Head of caudate nucleus (tissue), 42 donors: ENCODE measurements at places on chromosomes 7 and 10.

DNA sequence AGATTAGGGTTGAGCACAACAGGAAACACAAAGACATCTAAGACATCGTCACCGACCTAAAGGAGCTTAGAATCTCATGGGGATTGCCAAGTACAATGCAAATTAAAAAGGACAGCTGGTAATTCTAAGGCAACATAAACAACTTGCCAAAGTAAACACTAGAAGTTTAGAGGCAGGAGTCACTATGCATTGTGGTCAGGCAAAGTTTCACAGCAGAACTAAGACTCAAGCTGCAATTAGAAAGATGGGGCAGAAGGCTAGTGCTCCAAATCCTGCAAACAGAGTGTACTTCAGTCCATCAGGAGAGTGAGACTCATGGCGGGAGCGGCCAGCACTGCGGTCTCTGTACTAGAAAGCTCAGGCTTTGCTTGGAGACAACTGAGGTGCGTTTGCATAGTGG, 52.7 kb downstream of the HIPK2 start:
- no peak for DNase-seq

DNA sequence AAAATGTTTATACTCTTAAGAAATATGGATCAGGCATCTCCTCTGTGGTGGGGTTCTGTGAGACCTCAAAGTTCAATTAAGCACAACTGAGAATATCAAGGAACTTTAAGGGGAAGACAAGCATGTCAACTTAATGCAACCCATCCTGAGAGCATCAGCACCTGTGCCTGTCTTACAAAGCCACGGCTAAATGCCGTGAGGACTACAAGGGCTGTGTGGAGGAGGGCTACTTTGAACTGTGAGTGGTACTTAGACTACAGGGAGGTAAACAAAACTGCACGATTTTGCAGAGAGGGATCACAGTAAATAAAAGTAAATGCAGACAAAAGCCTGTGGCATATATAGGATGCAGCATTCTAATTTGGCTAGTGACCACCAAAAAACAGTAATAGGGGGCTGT, 139.1 kb downstream of the ATE1 start:
- DNase-seq, result no peak

DNA sequence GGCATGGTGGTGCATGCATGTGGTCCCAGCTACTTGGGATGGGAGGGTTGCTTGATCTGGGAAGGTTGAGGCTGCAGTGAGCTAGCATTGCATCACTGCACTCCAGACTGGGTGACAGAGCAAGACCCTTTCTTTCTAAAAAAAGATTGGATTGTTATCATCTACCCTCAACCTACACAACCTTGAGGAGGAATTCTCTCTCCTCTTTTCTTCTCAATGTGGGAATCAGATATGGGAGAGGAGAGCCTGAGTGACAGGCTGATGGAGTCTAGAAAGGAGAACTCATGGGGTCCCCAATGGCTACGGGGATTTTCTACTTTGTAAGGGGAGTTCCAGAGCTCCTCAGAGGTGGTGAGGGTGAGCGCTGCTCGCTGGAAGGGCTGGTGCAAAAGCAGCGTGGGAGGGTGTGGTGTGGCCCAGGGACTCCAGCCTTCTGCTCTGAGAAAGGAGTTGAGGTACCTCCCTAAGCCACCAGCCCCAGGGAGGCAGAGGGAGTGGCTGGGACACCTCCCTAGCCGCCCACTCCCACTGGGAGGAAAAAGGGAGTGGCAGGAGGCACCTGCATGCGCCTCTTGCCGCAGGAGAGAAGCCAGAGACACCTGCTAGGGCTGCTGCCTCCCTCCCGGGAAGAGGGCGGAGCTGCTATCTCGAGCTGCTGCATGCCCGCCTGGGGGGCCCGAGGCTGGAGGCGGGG, 48.4 kb downstream of the GATA3 start:
- DNase-seq, result no peak

- peak; percentile 35 for DNase-seq
Measured at GRCh38 chr10:103547391-103547946, 54.0 kb downstream of the NEURL1 start.

GRCh38 chr7:98934267-98934666, 55.9 kb downstream of the TRRAP start:
- DNase-seq, result no peak

DNA sequence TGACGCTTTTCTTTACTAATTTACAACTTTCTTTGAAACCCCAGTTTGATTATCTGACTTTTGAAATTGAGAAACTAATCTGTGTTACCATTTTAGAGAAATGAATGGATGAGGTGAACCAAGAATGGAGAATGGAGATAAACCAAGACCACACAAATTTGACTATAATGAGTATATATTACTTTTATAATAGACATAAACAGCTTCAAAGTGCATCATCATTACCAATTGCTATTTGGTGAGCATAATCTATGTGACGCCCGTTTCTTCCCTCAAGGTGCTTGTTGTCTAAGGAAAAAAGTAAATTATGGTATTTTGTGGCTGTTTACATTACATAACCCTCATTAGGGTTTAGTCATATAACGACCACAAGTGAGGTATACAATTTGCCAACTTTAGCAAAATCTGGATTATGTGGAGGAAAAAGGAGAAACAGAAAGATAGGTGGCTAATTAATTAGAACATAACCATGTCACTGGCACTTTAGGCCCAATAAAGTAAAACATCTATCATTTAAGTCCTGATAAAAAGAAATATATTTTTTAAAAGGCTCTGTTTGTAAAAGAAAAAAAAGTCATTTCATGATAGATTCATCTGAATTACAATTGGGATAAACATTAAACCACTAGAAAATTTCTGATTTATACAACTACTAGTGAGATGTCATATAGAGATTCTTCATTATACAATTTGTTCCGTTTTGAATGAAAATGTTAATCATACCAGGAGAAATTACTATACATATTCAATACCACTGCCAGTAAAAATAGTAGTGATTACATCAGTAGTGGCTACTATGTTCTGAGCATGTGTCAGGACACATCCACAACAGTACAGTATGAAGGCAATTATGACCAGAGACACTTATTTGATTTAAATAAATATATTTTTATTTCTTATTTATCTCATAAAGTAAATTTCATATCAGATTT, 118.2 kb upstream of the FAM133B start:
- DNase-seq, result no peak

- DNase-seq, result no peak
Measured at GRCh38 chr7:27399791-27400567, 157.4 kb downstream of the EVX1 start.
